Upper lobe of right lung (tissue), 1 donor: ENCODE measurements at places on chromosomes 5 and 9.

- DNase-seq = no peak
These were observed 53.6 kb downstream of the ELL2 start for GRCh38 chr5:95907740-95908706.

DNA sequence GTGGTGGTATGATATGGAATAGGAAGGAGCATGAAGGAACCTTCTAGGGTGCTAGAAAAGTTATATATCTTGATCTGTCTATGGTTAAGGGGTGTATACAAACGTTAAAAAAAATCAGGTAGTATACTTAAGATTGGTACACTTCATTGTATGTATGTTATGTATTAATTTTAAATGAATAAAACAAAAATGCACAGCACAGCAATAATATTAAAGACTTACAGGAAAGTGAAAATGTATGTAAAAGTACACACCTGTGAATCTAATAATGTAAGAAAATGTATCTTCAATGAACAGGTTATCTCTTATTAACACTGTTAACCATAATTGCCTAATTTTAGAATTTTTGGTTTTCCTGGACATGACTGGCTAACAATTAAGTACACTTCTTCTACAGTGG is 77.2 kb downstream of the HMGCR start:
- DNase-seq = no peak

DNA sequence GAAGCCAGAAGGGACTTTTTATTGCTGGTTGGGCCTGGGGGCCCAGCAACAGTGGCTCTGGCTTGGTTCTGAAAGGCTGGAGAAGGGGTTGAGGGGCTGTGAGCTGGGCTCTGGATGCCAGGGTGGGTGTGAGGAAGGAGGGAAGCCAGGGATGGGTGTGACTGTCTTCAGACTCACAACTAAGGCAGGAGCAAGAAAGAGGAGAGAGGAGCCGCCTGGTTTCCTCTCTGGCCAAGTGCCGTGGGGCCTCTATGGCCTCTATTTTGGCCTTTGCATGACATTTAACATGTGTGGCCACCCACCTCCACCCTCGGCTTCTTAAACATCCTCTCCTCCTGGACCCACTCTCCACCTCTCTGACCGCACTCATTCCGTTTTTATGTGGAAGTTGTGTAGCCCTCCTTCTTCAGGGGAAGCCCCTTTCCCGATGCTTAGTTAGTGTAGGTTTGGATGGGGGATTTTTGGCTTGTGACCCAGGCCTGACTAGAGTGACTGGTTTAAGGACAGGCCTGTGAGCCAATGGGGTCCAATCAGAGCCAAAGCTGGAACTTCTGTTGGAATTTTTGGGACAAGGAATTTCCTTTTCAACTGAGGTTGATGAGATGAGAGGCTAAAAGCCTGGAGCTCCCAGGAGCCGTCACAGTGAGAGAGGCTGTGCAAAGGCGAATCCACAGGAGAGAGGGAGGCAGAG is 517.8 kb downstream of the CCDC171 start:
- no peak for DNase-seq

DNA sequence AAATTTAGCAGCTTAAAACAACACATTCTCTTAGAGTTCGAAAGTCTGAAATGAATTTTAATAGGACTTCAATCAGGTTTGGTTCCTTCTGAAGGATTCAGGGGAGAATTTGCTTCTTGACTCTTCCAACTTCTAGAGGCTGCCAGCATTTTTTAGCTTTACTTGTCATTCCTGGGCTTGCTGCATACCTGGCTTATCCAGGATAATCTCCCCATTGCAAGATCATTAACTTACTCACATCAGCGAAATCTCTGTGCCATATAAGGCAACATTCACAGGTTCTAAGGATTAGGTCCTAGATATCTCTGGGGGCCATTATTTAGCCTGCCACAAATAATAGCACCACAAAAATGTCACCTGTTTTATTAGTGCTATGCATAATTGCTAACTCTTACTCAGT is 46.2 kb upstream of the PCSK5 start:
- DNase-seq = no peak

GRCh38 chr5:81895307-81895706 is 76.5 kb upstream of the ATG10 start:
- DNase-seq = no peak

- no peak for DNase-seq
These were observed 14.5 kb upstream of the ERGIC1 start for GRCh38 chr5:172819569-172819968.

GRCh38 chr9:113858282-113858681 is 17.8 kb upstream of the ZNF618 start:
- DNase-seq = no peak

GRCh38 chr9:12699529-12699928 is 6.3 kb downstream of the TYRP1 start:
- no peak for DNase-seq

DNA sequence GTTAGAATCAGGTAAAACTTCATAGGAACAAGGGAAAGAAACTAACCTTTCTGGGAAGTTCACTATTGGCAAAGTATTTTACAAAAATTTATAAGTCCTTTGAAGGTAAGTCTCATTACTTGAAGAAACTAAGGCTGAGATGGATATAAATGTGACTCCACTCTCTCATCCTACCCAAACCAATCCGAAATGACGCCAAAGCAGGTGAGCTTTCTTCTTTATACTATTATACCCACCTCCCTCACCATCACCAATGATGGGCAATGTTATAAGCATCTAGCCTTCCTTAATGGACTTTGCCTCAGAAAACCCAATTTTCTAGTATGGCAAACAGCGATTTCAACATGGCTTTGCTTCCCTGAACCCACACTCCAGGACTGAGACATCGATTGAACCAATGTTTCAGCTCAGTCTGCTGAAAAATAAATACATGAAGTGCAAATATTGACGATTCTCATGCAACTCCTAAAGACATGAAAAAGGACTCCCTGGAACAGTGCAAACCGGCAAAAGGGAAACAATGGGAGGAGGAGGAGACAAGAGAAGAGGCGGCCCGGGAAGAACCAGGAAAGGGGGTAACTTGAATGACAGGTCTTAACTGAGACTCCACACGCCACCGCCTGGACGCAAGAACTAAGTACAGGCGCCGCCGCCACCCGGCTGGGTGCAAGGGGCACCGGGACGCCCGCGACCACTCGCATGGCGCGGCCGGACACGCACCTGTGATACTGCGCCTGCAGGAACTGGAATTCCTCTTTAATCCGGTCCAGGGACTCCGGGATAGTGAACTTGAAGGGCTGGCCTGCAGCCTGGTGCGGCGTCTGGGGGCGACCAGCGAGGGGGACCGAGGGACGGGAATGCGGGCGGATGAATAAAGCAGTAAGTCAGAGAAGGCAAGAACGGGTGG is 2.5 kb downstream of the TLE1 start:
- peak; percentile 87 for DNase-seq

DNA sequence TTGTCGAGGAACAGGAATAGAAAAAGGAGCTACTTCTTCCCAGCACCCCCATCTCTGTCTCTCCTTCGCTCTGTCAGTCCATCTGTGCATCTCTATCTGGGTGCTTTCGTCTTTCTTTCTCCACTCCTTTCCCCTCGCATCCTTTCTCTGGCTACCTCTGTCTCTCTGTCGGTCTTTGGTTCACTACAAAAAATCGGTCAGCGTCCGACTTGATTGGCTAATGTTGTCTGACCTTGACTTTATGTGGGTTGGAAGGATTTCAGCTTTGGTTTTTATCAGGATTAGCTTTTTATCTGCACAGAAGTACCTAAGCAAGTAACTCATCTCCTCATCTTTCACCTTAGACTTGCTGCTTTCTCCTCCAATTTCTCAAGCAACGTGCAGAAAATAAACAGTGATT is 575.2 kb upstream of the ZNF462 start:
- no peak for DNase-seq

DNA sequence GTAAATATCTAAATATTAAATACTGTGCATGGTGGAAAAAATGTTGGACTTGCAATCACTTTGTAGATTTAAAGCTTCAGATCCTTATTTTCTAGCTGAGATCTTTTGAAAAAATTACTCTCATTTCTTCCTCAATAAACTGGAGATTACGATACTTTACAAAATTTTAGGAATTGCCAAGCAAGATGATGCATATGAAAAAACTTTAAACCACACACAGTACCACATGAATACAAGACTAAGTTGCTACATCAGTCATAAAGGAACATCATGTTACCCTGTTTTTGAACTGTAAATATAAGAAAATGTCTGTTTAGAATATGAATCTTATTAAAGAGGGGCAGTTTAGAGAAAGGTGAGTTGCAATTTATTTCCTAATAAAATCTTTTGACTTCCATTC is 703.6 kb upstream of the NUDT12 start:
- no peak for DNase-seq

DNA sequence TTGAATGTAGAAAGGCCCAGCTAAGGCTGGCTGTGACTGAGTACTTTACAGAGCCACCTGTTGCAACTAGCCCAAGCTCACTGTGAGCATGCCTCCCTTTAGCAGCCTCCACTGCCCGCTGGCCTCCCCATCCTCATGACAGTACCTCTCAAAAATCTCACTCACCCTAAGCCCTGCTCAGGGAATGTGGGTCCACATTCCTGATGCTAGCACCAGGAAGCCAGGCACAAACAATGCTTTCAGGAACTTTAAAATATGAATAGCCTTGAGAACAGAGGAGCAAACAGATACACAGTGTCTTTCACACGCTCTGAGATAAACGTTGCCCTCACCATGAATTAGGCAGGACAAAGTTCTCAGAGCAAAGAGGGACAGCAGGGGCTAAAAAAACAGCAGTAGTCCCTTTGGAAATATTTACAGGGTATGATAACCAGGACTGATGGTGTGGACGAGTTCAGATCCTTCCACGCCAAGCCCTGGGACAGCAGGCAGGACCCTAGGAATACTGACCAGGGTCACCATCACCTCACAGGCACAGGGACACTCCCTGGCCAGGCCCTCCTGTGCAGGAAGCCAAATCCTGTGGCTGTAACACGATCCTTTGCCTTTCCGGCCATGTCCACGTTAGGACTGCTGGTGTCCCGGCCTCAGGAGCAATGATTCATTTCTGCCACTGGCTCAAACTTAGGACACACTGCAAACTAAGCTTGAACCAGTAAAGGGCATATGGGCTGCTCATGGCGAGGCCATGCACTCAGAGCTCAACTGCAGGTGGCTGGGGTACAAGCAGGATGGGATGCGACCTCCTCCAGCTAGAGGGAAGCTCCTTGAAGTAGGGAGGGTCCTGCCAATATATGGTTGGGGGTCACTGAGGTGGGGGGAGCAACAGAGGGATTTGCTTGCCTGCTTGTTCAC is 9.6 kb downstream of the ACSL6 start:
- peak; percentile 43 for DNase-seq

GRCh38 chr5:108763222-108763916 is 15.7 kb downstream of the FER start:
- no peak for DNase-seq

- DNase-seq = no peak
These were observed 363 bp upstream of the MAMDC2 start for GRCh38 chr9:70043285-70043684.

- peak; percentile 97 for DNase-seq
These were observed 53.7 kb upstream of the KDM4C start for GRCh38 chr9:6703898-6704639.

- no peak for DNase-seq
These were observed 192.5 kb upstream of the DAPK1 start for GRCh38 chr9:87305151-87305550.

GRCh38 chr5:116810951-116811350 is 236.3 kb upstream of the SEMA6A start:
- no peak for DNase-seq

GRCh38 chr9:116000748-116001329 is 152.8 kb upstream of the PAPPA start:
- no peak for DNase-seq

DNA sequence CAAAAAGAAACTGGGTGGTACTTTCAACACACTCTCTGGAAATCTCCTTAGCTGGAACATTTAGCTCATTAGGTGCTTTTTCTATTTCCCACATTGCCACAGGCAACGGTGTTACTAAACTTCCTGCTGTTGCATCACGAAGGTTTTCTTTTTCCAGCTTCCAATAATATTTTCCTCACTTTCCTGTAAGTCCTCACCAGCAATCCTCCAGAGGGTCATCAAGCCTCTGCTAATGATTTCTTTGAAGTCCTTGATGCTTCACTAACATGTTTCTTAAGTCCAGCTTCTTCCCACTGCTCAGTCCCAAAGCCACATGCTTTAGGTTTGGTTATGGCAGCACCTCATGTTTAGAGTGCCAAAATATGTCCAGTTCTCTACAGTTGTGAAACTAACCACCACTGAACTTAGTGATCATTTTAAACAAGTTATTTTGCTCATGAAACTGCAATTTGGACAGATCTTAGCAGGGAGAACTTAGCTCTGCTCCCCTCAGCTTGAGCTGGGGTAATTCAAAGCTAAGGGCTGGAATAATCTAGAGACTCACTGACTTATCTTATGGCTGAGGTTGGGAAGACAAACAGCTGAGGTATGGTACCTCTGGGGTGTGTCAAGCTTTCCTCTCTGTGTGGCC is 39.9 kb upstream of the RETREG1 start:
- DNase-seq = no peak

DNA sequence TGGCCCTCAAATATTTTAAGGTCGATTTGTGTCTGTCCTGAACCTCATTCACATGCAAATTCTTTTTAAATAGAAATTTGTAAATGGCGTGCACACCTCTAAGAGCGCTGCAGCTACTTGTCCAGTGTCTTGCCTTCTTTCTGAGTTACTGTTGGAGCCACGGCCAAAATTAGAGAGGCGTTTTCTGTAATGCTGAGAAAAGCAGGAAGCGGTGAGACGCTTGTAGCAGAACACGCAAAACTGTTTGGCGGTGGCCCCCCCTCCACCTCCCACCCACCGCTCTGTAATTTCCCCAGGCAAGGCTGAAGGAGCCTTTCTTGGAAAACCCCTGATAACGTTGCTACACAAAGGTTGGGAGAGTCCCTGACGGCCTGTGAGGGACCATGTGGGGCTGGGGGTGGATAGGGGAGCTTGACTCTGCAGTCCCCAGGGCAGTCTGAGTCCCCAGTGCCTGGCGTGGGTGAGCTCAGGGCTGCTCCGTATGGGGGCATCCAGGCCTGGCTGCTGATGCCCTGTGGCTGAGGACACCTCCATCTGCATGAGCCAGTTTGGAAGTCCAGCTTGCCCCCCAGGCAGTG is 96.5 kb downstream of the GADD45G start:
- peak; percentile 67 for DNase-seq

DNA sequence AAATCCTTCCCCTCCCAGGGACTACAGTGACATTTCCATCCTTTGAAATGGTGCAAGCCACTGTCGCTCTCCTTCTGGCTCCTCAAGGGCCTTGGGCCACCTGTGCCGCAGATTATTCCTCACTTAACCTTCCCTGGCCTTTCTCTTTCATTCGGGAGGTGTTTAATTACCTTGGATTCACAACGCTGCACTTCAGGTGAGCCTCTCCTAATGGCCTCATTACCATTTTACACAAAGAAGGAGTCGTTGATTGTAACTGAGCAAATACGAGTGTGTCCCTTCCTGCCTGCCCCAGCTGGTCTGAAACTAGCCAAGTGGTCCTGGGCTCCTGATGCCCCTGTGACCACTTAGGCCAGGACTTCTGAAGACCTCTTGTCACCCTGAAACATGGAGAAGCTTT is 205.0 kb downstream of the CRB2 start:
- no peak for DNase-seq

DNA sequence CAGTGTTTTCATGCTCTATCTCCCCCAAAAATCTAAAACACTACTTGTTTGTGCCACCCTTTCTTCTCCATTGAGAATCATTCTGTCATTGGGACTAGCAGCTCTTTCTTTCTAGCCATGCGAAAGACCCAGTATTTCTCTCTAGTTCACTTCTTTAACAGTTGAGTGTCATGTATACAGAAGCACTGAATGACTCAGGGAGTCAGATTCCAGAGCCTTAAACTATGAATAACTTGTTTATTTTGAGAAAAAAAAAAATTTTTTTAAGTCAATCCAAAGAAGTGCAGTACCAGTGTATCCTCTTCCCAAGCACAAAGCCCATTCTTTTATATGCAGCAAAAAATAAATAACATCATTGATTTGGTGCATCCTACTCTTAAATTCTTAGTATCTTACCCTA is 415.4 kb upstream of the GRAMD2B start:
- no peak for DNase-seq
